ENCODE measurements at places on chromosomes 6 and 20. TPM values are rescaled to one million over a fixed set of nuclear protein-coding genes. Genes with fewer than 3 reads are reported as not detected.

DNA sequence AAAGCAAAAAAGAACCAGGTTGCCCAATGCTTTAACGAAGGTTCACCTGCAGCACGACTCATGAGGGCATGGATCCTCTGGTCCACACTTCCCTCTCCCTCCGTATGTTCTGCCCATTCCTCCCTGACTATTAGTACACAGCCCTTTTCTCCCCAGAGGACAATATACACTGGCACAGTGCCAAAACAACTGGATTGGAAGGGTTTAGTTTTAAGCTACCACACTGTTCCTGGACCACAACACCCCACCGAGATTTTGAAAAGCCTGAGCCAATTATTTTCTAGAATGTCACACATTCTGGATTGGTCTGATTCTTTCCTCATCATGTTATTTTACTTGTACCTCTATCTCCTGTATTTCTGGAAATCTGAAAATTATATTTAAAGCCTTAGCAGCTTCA lies 2.9 kb upstream of the AKAP7 start:
- H3K27me3 ChIP-seq = no peaks in the 10 kb centered on the region
- H3K4me1 ChIP-seq = peaks cover 25% of the 10 kb centered on the region
- no peak overlapping the region for H3K27ac ChIP-seq
- H3K36me3 ChIP-seq = no peaks in the 10 kb centered on the region

DNA sequence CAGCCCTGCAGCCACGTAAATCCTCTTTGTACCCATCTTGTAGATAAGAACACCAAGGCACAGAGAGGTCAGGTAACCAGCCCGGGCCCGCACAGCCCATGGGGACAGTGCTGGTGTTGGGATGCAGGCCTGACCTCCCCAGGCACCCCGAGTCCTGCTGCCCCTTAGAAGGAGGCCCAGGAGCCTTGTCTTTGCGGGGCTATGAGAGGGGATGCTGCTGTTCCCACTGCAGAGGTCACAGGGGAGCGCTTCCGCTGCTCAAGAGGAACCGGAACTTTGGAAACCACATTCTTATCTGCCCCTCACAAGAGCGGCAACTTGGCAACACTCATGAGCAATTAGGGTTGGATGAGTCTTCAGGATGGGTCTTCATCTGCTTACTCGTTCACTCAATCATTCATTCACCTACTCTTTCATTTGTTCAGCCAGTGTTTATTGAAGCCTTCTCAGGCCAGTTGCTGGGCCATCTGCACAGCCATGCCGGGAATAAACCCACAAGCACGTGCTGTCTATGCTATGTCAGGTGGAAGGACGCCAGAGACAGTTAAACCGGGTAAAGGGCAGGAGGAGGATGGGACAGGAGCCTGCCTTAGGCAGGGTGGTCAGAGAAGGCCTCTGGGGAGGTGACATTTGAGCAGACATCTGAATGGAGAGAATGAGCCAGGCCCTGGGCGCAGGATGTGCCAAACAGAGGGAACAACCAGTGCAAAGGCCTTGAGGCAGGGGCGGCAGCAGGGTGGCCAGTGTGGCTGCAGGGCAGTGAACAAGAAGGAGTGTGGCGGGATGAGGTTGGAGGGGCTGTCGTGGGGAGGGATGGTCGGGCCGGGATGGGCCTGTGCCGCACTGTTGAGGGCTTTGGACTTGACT lies 60.8 kb downstream of the RBM38 start:
- H3K27me3 ChIP-seq = no peaks in the 10 kb centered on the region
- H3K4me3 ChIP-seq = no peak overlapping the region
- DNase-seq = no peak
- H3K36me3 ChIP-seq = no peaks in the 10 kb centered on the region
- H3K4me1 ChIP-seq = peaks cover 10% of the 10 kb centered on the region

DNA sequence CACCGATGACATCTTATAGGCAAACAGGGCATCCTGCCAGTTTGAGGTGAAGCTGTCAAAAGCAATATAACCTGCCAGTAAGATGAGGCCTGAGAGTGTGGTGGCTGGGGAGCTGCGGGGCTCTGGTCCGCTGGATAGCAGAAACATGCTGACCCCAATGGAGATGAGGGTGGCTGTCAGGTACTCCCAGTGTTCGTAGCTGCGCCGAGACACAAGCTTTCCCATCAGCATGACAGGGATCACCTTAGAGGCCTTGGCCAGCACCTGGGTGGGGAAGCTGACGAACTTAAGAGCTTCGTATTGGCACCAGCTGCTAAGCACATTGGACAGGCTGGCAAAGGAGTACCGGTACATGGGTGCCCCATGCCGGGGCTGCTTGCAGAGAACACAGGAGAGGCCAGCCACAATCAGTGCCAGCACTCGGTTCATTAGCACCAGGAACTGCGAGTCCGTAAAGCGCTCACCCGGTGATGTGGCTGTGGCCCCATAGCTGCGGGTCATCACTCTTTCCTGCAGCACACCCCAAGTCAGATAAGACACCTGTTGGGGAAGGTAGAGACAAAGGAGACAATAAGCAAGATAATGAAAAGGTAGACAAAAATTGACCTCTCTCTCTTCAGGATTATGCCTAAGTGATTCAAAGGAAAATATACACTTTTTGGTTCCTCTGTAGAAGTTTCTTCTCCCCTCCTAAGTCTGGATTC lies 2.1 kb downstream of the SLC35B2 start:
- H3K27ac ChIP-seq = no peak overlapping the region
- peaks cover 57% of the 10 kb centered on the region for H3K36me3 ChIP-seq
- H3K4me1 ChIP-seq = peaks cover 2% of the 10 kb centered on the region
- H3K4me3 ChIP-seq = no peak overlapping the region
- DNase-seq = no peak

DNA sequence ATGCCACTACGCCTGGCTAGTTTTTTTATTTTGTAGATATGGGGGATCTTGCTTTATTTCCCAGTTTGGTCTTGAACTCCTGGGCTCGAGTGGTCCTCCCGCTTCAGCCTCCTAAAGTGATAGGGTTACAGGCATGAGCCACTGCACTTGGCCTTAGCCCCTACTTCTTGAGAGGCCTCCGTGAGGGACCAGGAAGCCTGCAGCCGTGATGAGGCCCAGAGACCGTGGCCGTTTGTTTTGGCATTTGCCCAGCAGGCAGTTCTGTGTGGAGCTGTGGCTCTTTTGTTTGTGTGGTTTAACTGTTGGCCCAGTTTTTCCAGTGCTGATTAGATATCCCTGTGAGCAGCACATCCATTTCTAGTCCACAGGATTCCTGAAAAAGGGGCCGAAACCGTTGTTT lies 39.8 kb downstream of the SRSF3 start:
- peaks cover 15% of the 10 kb centered on the region for H3K4me1 ChIP-seq
- no peaks in the 10 kb centered on the region for H3K27me3 ChIP-seq
- DNase-seq = no peak

GRCh38 chr6:161301338-161301737 lies 27.5 kb upstream of the AGPAT4 start:
- no peak for DNase-seq
- no peak overlapping the region for H3K27ac ChIP-seq
- no peak overlapping the region for H3K4me3 ChIP-seq

DNA sequence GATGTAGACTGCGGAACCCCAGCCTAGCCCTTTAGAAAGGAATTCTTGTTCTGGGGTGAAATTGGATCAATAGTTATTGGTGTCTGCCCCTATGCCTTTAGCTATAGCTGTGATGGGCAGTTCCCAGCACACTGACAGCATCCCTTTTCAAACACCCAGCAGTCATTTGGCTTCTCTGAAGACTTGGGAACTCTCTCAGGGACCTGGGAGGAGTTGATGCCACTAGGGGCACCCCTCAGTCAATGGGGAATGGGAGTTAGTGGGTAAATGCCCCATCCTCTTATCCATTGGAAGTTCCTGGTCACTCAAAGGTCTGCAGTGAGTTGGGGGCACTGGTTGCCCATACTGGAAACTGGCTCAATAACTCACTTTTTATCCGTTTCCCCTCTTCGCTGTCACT lies 31.6 kb upstream of the CSNK2A1 start:
- no peak overlapping the region for H3K27ac ChIP-seq
- no peaks in the 10 kb centered on the region for H3K36me3 ChIP-seq
- no peak for DNase-seq
- H3K4me1 ChIP-seq = no peaks in the 10 kb centered on the region
- no peak overlapping the region for H3K4me3 ChIP-seq

- H3K27me3 ChIP-seq = no peaks in the 10 kb centered on the region
- H3K27ac ChIP-seq = no peak overlapping the region
- H3K4me3 ChIP-seq = no peak overlapping the region
- no peak for DNase-seq
- H3K4me1 ChIP-seq = no peaks in the 10 kb centered on the region
These were observed 56.6 kb downstream of the SH3BGRL2 start for GRCh38 chr6:79687759-79688158.

GRCh38 chr6:19137505-19137904 lies 699.7 kb upstream of the ID4 start:
- no peak overlapping the region for H3K27ac ChIP-seq
- H3K27me3 ChIP-seq = no peaks in the 10 kb centered on the region
- H3K36me3 ChIP-seq = no peaks in the 10 kb centered on the region
- no peaks in the 10 kb centered on the region for H3K4me1 ChIP-seq
- no peak overlapping the region for H3K4me3 ChIP-seq
- no peak for DNase-seq

- H3K36me3 ChIP-seq = no peaks in the 10 kb centered on the region
- H3K27ac ChIP-seq = no peak overlapping the region
- H3K4me1 ChIP-seq = no peaks in the 10 kb centered on the region
- H3K4me3 ChIP-seq = no peak overlapping the region
- H3K27me3 ChIP-seq = peaks cover 16% of the 10 kb centered on the region
These were observed 3.5 kb downstream of the DEFB126 start for GRCh38 chr20:145877-146276.

- no peak for DNase-seq
- H3K27me3 ChIP-seq = peaks cover 4% of the 10 kb centered on the region
- H3K4me1 ChIP-seq = peaks cover 2% of the 10 kb centered on the region
These were observed 4.8 kb upstream of the NTSR1 start for GRCh38 chr20:62703853-62704228.

- H3K4me1 ChIP-seq = no peaks in the 10 kb centered on the region
- H3K27ac ChIP-seq = no peak overlapping the region
- H3K4me3 ChIP-seq = no peak overlapping the region
- H3K27me3 ChIP-seq = peaks cover 3% of the 10 kb centered on the region
- no peaks in the 10 kb centered on the region for H3K36me3 ChIP-seq
- DNase-seq = no peak
These were observed 6.9 kb upstream of the OR12D2 start for GRCh38 chr6:29388533-29388932.

GRCh38 chr6:163732479-163732878 lies 318.0 kb downstream of the QKI start:
- H3K27ac ChIP-seq = no peak overlapping the region
- peaks cover 4% of the 10 kb centered on the region for H3K4me1 ChIP-seq

- no peaks in the 10 kb centered on the region for H3K27me3 ChIP-seq
- H3K4me1 ChIP-seq = no peaks in the 10 kb centered on the region
- no peaks in the 10 kb centered on the region for H3K36me3 ChIP-seq
- H3K27ac ChIP-seq = no peak overlapping the region
These were observed 38.3 kb upstream of the SMLR1 start for GRCh38 chr6:130788954-130789353.

DNA sequence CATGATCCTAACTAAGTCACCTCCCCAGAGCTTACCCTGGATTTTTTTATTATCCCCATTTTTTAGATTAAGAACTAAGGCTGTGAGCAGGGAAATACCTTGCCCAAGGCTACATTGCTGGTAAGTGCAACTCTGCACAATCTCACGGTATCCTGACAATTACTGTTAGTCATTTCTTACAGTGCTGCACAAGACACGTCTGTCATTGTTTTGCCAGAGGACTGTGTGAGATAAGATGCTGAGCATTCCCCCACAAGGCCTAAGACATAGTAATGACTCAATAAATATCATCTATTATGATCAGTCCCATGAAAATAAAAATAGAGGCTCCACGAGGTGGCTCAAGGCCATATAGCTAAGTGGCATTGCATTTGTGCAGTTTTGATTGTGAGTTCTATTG lies 21.0 kb downstream of the PFDN4 start:
- H3K27ac ChIP-seq = no peak overlapping the region
- no peaks in the 10 kb centered on the region for H3K36me3 ChIP-seq
- H3K27me3 ChIP-seq = no peaks in the 10 kb centered on the region
- no peak for DNase-seq

DNA sequence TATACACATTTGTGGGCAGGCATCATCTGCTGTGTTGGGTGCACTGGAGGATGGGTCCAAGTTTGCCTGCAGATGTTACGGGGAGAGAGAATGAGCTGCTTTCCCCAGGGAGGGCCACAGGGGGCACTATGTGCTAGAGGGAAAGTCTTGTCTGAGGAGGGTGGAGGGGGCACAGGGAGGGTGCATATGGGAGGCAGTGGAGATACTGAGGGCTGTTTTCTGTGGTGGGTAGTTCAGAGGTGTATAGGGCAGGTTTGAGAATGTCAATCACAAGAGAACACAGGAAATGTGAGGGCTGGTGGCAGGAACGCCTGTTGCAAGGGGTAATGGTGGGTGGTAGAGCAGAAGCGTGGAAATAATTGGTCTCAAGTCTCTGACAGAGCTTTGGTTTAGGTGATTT lies 7.7 kb upstream of the PTPRA start:
- H3K27me3 ChIP-seq = no peaks in the 10 kb centered on the region
- peaks cover 11% of the 10 kb centered on the region for H3K36me3 ChIP-seq
- H3K27ac ChIP-seq = no peak overlapping the region
- DNase-seq = no peak

DNA sequence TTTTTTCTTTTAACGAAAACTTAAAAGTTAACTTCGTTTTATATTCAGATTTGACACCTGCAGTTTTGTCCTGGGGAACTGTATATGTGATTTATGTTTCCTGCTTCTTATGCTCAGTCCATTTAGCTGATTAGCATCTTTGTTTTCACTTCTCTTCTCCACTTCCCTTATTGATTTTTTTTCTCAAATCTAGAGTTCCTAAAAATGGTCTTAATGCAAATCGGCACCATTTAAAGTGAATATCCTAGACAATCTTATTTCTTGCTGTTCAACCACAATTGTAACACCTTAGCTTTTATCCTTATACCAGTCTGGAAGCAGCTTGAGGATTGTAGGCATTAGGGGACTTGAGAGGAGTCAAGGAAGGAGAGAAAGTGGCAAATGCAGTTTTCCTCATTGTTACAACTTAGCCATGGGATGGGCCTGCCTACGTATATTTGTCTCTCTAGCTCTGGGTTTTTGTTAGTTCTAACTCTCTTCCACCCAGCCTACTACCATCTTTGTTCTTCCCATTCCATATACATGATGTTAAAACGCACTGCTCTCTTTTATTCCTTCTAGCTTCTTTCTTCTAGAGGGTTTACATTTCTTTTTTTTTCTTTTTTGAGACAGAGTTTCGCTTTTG lies 8.5 kb downstream of the QRSL1 start:
- DNase-seq = no peak
- H3K27ac ChIP-seq = no peak overlapping the region
- peaks cover 6% of the 10 kb centered on the region for H3K36me3 ChIP-seq
- H3K27me3 ChIP-seq = no peaks in the 10 kb centered on the region
- H3K4me3 ChIP-seq = no peak overlapping the region

DNA sequence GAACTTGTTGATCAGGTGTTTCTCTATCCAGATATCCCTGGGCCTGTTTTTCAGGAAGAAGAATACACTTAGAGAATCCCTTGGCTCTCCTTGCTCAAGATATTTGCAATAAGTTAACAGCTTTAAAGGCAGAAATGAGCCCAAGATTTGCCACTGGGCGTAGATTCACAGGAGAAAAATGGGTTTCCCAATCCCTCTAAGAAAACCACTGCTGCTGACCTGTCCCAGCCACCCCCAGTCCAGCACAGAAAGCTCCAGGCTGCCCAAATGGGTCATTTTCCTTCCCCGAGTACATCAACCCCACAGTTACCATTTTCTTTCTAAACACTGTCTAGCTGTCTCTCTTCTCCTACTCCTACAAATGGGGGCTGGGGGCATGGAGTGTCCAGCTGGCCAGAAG lies 67.3 kb downstream of the ANKRD60 start:
- no peaks in the 10 kb centered on the region for H3K36me3 ChIP-seq
- H3K4me3 ChIP-seq = no peak overlapping the region
- no peaks in the 10 kb centered on the region for H3K27me3 ChIP-seq

GRCh38 chr6:146885708-146886457 lies 287.1 kb downstream of the ADGB start:
- no peak overlapping the region for H3K4me3 ChIP-seq
- peaks cover 4% of the 10 kb centered on the region for H3K4me1 ChIP-seq
- no peak for DNase-seq
- no peaks in the 10 kb centered on the region for H3K36me3 ChIP-seq

Gene PDYN
- total RNA-seq = not detected

Gene PRICKLE4
- 0.37 TPM for total RNA-seq

All from liver (tissue), 10 donors.